Central memory CD4-positive, alpha-beta T cell (primary cell): ENCODE measurements at places on chromosomes 1 and 21.

DNA sequence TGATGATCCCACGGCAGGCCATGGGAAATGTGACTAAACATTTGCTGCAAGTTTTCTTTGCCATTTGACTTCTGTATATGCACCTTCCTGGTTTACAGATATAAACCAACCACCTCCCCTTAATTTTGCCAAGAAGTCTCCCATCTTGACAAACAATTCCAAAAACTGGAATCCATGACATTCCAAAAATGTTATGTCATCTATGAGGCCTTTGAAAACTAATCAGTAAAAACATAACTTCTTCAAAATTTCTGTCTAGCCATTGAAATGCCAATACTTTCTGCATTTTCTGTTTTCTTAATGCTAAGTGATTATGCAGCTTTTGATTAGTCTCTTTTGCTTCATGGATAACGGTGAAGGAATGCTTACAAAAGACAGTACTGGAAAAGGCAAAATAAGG lies 84.1 kb downstream of the LYST start:
- DNase-seq, result no peak

- no peak for DNase-seq
These were observed 452.3 kb downstream of the OMA1 start for GRCh38 chr1:58094221-58094620.

DNA sequence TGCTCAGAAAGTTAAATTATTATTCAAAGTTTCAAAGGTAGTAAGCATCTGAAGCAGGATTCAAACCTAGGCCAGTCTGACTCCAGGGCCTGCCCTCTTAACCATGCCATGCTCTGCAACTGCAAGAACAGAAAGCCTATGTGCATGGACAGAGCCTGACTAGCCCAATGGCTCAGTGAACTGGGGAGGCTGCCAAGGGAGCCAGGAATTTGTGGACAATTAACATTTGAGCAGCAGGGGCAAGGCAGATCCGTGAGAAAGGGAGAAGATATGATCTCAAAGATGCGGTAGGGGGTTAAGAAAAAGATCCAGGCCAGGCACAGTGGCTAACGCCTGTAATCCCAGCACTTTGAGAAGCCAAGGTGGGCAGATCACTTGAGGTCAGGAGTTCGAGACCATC lies 6.5 kb upstream of the ATP1A4 start:
- no peak for DNase-seq

- no peak for DNase-seq
These were observed 155.7 kb downstream of the PTPRU start for GRCh38 chr1:29392036-29392435.

- no peak for DNase-seq
These were observed 53.4 kb upstream of the IFFO2 start for GRCh38 chr1:19009882-19010321.

- no peak for DNase-seq
These were observed 26.9 kb upstream of the BACE2 start for GRCh38 chr21:41141031-41141457.

GRCh38 chr1:172322219-172323061 lies 98.0 kb upstream of the C1orf105 start:
- no peak for DNase-seq
